Myocyte (in vitro differentiated cells): ENCODE measurements at places on chromosomes 3 and 15. TPM values are rescaled to one million over a fixed set of nuclear protein-coding genes. Genes with fewer than 3 reads are reported as not detected.

The MFN1 gene
- 51.0 and 78.1 TPM in 2 replicates for total RNA-seq

The NOX5 gene
- total RNA-seq = 1.1 and 1.3 TPM in 2 replicates

The AMOTL2 gene
- 116 and 125 TPM in 2 replicates for total RNA-seq

GRCh38 chr3:99191186-99191585 is 289.7 kb upstream of the DCBLD2 start:
- DNase-seq = peak; percentile 80

DNA sequence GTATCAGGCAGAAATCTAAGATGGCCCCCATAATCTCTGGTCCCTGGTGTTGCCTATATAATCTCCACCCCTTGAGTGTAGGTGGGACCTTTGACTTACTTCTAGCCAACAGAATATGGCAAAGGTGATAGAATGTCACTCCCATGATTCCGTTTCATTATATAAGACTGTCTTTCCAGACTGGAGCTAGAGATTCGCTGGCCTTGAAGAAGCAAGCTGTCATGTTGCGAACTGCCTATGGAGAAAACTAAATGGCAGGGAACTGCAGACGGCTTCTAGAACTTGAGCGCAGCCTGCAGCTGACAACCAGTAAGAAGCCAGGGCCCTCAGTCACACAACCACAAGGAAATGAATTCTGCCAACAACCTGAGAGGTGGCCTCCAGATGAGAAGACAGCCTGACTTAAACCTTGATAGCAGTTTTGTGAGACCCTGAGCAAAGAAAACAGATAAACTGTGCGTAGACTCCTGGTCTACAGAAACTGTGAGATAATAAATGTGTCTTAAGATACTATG is 2.2 kb upstream of the KPNA1 start:
- no peak for DNase-seq

The SLC22A14 gene
- total RNA-seq = 0.78 and 0.83 TPM in 2 replicates

The CPN2 gene
- total RNA-seq = not detected in 2 replicates

DNA sequence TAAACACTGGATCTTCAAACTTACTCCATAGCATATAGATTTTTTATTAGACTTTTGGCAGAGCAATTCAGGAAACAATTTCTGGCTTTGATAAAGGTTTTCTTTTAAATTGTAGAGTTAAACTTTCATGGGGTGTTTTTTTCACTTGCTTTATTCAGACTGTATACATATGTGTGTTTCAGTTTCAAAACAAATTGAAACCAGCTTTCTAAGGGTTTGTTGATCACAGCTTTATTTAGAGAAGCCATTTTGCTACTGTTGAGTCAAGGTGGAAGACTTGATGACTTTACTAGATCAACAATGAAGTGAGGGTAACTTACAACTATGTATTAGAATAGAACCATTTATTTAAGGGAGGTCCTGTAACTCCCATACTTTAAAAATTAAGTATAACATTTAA is 6.2 kb downstream of the UBE2E1 start:
- no peak for DNase-seq

DNA sequence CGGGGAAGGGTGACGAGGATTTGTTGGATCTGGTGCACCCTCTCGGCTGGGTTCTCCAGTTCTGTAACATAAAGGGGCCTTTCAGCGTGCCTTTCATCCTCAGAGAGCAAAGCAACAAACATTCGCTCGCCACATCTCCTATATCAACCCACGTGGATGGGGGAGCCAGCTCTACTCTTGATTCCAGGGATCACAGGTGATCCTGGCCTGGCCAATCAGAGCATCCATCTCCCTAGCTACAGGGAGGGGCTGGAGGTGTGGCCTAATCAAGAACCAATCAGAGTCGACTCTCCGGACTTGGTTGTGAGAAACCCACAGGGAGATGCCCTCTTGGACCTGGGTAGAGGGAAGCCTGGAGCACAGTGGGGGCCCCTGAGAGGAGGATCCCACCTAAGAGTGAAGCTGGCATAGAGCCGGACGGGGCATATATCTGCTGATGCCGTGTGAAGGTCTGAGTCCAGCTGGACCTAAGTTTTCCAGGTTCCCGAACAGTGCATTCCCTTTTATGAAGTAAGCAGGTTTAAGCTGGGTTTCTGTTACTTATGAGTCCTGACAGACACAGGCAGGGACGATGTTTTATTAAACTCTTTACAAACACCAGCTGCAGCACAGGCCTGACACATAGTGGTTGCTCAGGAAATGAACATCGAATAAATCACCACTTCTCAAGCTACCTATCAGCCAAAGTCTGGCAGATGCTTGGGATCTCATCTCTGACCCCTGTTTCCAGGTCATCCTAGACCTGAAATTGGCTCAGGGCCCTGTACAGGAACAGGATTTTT is 50.7 kb upstream of the RAD18 start:
- DNase-seq = peak; percentile 28

DNA sequence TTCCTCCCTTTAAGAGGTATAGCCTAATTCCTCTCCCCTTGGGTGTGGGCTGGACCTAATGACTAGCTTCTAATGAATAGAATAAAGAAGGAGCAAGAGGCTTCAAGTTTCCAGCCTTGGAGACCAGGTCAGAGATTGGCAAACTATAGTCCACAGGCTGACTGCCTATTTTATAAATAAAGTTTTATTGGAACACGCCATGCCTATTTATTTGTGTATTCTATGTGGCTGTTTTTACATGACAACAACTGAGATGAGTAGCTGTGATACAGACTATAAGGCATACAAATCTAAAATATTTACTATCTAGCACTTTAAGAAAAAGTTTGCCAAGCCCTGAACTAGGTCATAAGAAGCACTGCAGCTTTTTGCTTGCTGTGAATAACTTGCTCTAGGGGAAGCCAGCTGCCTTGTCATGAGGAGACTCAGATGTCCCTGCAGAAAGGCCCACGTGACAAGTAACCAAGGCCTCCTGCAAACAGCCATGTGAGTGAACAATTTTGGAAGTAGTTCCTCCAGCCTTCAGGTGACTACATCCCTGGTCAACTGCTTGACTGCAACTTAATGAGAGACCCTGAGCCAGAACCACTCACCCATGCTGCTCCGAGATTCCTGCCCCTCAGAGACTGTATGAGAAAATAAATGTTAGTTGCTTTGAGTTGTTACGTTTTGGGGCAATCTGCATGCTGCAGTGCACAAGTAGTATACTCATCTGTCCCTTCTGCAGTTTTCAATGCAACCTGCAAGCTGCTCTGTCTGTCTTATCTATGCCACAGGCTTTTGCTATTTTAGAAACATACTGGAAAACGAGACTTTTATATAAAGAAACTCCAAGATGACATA is 21.1 kb upstream of the MAP3K13 start:
- DNase-seq = peak; percentile 51

DNA sequence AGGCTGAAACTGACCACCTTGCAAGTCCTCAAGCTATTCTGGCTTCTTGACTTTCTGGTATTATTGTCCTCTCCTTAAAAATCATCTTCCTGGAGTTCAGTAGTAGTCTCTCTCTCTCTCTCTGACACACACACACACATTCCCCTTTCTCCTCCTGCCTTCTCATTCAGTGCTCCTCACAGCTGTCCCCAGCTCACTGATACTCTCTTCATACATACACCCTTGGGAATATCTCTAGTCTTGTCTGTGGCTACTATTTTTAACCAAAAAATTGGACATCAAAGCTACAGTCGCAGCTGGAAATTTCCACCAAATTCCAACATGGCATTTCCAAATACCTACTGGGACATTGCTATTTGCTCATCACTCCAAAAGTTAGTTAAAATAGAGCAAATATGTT is 178.9 kb downstream of the ECT2 start:
- DNase-seq = peak; percentile 53

The A4GNT gene
- not detected in 2 replicates for total RNA-seq

The CMTM7 gene
- 10.2 and 15.2 TPM in 2 replicates for total RNA-seq

DNA sequence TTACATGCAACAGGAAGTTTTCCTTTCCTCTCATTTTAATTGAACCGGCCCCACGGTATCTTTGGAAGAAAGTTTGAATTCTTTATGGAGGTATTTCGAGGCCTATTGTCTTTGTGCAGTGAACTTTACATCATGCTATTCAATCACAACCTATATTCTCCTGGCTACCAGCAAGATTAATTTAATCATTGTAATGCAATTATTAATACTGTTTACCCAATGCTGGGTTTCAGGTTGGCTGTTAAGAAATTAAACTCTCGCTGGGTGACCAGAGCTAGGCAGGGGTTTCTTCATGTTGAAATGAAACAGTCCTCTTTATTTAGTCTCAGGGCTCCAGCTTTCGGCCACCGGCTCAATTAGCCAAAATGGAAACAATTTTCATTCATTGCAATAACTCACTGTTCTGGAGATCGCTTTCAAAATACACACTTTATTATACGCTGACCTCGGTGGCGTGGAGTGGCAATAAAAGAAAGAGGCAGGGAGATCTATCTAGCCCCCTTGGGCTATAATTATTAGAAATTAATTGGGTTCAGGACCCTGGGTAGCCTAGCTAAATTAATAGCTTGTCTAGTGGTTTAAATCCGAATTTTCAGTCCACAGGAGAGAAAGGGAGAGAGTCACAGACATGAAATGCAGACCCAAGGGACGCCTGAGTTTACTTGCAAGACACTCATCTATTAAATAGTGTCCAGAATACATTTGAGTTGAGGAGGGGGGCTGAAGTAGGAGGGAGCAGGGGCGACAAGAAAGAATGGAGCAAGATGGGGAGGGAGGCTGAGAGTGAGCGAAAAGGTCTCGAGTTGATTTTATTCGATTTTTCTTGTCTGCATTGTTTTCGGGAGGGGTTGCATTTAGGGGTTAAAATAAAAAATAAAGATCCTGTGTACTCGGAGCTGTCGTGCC is 3.9 kb upstream of the MECOM start:
- no peak for DNase-seq

- no peak for DNase-seq
These were observed 32.7 kb downstream of the HDGFL3 start for GRCh38 chr15:83174891-83175290.

The CAND2 gene
- 40.0 and 54.0 TPM in 2 replicates for total RNA-seq

GRCh38 chr15:31856581-31856980 is 173.7 kb upstream of the CHRNA7 start:
- DNase-seq = no peak

DNA sequence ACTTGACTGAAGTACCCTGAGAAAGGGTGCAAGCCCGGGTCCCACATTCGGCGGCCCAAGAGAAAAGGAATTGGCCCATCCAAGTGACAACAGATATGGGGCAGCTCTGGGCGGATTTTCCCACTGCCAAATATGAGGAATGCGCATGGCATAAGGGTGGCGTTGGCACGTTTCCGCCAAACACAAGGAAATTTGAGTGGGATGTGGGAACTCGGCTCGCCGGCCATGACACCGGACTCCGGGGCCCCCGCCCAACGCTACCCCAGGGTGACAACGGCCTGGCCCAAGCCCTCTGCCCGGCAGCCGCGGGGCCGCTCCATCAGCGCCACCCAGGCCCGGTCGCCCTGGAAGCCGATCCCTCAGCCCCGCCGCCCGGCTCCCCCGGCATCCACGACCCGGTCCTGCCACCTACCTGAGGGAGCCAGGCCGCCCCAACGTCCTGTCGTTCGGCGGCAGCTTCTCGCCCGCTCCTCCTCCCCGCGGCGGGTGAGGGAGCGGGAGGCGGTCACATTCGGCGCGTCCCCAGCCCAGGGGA is 449 bp downstream of the RAF1 start:
- DNase-seq = peak; percentile 69

DNA sequence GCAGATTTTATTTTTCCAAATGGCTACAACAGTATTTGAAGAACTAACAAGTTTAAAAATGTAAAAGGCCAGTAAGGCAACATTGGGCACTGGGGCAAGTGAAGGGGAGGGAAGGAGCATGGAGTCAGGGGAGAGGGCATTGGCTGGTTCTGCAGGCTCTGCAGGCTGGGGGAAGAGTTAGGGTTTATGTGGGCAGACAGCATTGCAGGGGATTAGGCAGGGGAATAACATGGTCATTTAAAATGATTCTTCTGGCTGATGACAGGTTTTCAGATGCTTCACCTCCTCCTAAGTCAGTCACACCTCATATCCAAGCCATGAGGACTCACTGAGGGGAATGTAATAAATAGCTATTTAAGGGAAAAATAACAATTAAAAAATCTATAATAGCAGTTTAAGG is 52.6 kb downstream of the BTD start:
- DNase-seq = no peak

The PRSS50 gene
- 0.45 and 0.68 TPM in 2 replicates for total RNA-seq

GRCh38 chr3:157063926-157064325 is 96.0 kb downstream of the CCNL1 start:
- DNase-seq = peak; percentile 62

- DNase-seq = peak; percentile 16
These were observed 1.5 kb downstream of the ZNF639 start for GRCh38 chr3:179324270-179324754.

The PARP9 gene
- 20.3 and 28.6 TPM in 2 replicates for total RNA-seq

The LRRC31 gene
- not detected in 2 replicates for total RNA-seq

DNA sequence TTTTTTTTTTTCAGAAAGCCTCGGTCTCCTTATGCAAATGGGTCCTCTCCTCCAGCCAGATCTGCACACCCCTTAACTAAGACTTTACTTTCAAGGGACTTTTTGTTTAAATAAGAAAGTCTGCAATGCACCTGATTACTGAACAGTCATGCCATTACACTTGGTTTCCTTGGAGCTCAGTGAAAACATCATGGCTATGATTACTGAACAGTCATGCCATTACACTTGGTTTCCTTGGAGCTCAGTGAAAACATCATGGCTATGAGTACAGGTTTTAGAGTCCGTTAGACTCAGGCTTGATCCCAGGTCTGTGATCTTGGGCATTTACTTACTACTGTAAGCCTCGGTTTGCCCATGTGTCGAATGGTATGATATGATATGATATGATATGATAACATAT is 10.1 kb downstream of the ENTPD3 start:
- DNase-seq = no peak

The CYP1A2 gene
- total RNA-seq = not detected in 2 replicates

The KBTBD8 gene
- 4.3 and 6.8 TPM in 2 replicates for total RNA-seq

The REC114 gene
- not detected in 2 replicates for total RNA-seq

GRCh38 chr15:51621936-51622603 is 501 bp downstream of the DMXL2 start:
- peak; percentile 81 for DNase-seq

- no peak for DNase-seq
These were observed 87.9 kb upstream of the MEF2A start for GRCh38 chr15:99477791-99478471.

The SLC2A2 gene
- total RNA-seq = not detected in 2 replicates
